Stimulated activated CD4-positive, alpha-beta T cell treated with anti-CD3 and anti-CD28 coated beads, Interleukin-1b, Interleukin-23, amount 100 ng/mL, for 24 hours (primary cell): ENCODE measurements at places on chromosomes 3 and 15.

DNA sequence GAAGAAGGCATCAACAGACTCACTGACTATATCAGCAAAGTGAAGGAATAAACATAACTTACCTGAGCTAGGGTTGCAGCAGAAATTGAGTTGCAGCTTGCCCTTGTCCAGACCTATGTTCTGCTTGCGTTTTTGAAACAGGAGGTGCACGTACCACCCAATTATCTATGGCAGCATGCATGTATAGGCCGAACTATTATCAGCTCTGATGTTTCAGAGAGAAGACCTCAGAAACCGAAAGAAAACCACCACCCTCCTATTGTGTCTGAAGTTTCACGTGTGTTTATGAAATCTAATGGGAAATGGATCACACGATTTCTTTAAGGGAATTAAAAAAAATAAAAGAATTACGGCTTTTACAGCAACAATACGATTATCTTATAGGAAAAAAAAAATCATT, 17.8 kb downstream of the LMOD3 start:
- DNase-seq, result no peak

DNA sequence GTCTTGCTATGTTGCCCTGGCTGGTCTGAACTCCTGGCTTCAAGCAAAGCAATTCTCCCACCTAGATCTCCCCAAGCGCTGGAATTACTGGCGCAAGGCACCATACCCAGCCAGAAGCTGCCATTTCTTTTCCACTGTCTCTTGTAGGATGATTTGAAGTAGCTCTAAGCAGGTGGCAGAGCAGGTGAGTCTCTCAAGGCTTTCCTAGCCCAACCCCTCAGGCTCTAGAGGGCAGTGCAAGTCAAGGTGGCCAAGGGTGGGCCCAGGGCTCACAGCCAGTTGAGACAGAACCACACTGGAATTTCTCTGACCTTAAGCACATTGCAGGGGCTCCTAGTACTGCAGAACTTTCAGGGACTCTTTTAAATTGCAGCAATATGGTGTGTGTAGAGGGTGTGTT, 15.6 kb upstream of the DAG1 start:
- no peak for DNase-seq

- no peak for DNase-seq
Measured at GRCh38 chr3:81692766-81693165, 68.7 kb downstream of the GBE1 start.

GRCh38 chr3:63727233-63727632, 74.8 kb downstream of the SNTN start:
- no peak for DNase-seq

GRCh38 chr3:48196611-48197010, 8.4 kb upstream of the CDC25A start:
- DNase-seq, result no peak
